ENCODE measurements at places on chromosomes 7 and 10.

GRCh38 chr7:18020138-18020715 is 7.4 kb downstream of the PRPS1L1 start:
- DNase-seq, result no peak

GRCh38 chr7:90886416-90886815 is 290.3 kb downstream of the CDK14 start:
- DNase-seq, result no peak

- no peak for DNase-seq
Measured at GRCh38 chr7:121798453-121798840, 74.5 kb upstream of the PTPRZ1 start.

DNA sequence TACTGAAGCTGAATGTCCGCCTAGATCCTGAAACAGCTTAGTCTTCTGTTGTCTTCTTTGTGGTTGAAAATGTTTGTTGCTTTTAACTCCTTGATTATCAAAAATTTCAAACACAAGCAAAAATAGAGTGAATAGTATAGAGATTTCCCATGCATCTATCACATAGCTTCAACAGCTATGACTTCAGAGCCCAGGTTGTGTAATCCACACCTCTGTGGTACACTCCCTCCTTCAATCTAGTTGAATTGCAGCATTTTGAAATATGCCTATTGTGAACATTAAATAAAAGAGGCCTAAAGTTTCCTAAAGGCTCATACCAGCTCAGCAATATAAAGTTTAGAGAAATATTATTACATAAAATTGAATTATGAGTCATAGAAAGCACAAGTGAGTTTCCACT is 204.7 kb upstream of the HDAC9 start:
- no peak for DNase-seq

DNA sequence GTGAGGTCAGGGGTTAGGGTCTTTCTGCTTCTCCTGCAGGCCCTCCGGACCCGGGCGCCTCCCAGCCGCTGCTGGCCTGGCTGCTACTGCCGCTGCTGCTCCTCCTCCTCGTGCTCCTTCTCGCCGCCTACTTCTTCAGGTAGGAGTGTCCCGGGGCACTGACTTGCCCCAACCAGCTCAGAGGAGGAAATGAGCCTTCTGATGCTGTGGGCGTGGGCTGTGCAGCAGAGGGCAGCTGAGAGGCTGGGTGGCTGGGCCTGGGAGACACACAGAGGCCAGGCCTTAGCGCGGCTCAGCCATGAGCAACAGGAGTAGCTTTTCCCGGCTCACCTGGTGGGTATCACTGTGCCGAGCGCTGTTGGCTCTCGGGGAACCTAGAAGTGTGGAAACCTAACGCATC is 78.9 kb downstream of the MKI67 start:
- peak; percentile 24 for DNase-seq

- DNase-seq, result no peak
Measured at GRCh38 chr7:116494472-116494871, 5.1 kb upstream of the CAV2 start.

GRCh38 chr10:44046605-44047004 is 338.3 kb downstream of the CXCL12 start:
- no peak for DNase-seq

GRCh38 chr7:106858618-106859532 is 6.2 kb upstream of the PIK3CG start:
- DNase-seq, result no peak

DNA sequence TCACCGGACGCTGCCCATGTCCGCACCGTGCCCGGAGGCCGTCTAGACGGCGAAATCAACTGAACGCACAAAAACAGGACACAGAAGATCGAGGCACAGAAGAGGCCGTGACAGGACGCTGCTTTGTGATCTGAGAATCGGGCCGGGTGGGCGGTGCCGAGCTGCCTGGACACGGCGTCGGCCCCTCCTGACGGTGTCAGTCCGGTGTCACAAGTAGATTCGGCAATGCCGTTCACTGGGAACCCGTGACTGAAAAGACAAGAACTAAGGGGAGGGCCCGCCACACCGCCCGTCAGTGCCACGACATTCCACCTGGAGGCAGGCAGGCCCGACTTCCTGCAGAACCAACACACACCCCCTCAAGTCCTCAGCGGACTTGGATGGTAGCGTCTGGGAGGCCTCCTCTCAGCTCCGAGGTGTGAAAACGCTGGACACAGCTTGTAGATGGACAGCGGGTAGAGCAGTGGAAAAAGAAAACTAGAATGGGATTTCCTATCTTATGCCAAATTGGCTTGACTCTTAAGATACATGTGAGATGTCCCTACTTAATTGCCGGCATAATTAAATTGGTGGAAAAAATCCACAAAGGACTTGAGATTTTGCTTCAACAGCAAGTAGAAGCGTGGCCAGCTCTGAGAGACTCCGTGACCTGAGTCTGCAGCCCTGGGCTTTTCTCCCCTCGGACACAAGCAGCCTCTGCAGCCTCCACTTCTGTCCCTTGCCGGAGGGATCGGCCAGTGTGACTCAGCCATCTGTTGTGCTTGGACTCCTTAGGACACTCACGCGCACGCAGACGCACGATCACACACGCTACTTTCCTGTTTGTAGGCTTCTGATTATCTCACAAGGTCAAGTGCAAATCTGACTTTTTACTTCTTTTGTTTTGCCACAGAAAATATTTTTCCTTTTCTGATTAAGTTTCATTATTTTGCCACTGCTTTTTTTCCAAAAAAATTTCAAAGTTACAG is 269.0 kb downstream of the DIP2C start:
- DNase-seq, result no peak

GRCh38 chr10:12549297-12549696 is 199.9 kb downstream of the CAMK1D start:
- no peak for DNase-seq

- DNase-seq, result no peak
Measured at GRCh38 chr10:22630234-22631174, 83.9 kb downstream of the PIP4K2A start.

- no peak for DNase-seq
Measured at GRCh38 chr10:119826771-119827170, 45.9 kb downstream of the MCMBP start.

- DNase-seq, result no peak
Measured at GRCh38 chr7:157875230-157876179, 538.7 kb downstream of the DNAJB6 start.

DNA sequence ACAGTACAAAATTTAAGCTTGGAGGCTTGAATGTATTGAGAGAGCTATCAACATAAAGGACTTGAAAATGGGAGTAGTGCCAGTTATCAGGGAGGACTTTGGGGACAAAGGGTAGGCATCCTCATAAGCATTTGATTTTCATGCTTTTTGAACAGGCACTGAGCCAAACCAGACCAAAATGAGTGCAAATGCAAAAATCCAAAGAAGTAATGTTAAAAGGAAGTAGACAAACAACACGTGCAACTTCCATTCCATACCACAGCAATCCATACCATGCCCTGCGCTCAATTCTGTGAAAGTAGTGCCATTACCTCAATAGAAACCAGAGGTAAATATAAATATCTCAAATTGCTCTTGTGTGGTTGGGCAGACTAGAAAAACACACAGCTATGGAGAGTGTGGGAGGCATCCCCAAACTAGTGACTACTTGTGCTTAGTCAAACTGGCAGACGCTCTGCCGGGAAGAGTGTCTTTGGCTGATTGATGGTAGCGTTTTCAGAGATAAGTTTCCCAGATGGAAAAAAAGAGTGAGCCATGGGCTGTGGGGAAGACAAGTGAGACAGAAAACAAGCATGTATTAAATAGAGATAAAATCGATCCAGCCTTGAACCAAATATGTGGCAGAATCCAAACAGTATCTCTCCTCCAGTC is 161.5 kb downstream of the CREB5 start:
- DNase-seq, result no peak

DNA sequence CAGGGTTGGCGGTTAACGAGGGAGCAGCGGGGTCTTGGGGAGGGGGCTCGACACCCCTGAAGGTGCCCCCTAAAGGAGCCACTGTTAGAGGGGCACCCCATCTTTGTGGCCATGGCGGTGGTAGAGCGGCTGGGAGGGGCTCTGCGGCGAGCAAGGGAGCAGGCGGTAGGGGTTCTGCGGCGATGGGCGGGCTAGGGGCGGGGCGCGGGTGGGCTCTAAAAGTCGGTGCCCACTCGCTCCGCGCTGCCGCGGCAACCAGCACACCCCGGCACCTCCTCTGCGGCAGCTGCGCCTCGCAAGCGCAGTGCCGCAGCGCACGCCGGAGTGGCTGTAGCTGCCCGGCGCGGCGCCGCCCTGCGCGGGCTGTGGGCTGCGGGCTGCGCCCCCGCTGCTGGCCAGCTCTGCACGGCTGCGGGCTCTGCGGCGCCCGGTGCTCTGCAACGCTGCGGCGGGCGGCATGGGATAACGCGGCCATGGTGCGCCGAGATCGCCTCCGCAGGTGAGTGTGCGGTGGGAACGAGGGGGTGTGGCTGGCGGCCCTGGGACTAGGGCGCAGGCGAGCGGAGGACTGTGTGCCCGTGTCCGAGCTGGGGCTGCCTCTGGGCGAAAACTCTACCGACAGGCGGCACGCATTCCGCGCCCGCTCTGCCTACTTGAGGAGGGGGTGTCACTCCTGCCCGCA is at the start of gene MEST:
MEST (plus strand) TSS at position 245 of the 682 bp plus-strand sequence; CDS start at position 474, 229 bp downstream.
- peak; percentile 52 for DNase-seq

GRCh38 chr10:22620140-22620857 is 94.1 kb downstream of the PIP4K2A start:
- peak; percentile 58 for DNase-seq

DNA sequence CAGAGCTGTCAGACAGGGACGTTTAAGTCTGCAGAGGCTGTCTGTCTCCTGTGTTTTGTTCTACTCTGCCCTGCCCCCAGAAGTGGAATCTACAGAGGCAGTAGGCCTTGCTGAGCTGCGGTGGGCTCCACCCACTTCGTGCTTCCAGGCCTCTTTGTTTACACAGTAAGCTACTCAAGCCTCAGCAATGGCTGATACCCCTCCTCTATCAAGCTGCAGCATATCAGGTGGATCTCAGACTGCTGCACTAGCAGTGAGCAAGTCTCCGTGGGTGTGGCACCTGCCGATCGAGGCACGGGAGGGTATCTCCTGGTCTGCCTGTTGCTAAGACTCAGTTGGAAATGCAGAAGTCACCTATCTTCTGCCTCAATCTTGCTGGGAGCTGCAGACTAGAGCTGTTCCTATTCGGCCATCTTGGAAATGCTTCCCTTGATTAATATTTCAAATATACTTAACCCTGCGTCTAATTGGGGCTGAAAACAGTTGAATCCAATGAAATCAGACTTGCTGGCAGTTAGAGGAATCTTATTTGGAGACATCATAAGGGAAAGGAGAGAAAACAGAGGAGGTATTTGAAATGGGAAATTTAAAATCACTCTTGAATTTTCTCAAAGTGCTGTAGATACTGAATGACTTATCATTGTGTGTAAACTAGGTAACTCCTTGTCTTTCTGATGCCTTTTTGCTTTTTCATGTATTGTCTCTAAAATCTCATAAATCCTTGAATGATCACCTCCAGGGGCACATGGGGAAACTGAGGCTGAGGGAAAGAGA is 13.8 kb upstream of the CYP3A5 start:
- DNase-seq, result no peak

- no peak for DNase-seq
Measured at GRCh38 chr7:80785961-80786536, 132.8 kb downstream of the SEMA3C start.

DNA sequence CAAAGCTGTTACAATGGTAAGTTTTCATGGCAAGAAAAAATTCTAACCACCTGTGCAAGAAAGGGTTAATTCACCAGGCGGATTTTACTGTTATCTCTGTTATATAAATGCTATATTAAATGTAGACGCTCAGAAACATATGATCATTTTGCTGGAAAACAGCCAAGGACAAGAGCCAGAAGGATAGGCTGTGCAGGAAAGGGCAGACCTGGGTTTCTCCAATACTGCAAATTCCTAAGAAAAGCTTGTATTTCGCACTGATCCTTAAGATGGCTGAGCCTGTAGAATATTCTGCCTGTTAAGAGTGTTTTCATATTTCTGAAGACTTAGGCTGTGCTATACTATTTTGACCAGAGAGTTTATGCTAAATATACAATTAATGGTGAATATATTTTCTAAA is 564.1 kb upstream of the KCND2 start:
- no peak for DNase-seq

GRCh38 chr10:114102256-114102655 is 58.6 kb downstream of the ADRB1 start:
- DNase-seq, result no peak

DNA sequence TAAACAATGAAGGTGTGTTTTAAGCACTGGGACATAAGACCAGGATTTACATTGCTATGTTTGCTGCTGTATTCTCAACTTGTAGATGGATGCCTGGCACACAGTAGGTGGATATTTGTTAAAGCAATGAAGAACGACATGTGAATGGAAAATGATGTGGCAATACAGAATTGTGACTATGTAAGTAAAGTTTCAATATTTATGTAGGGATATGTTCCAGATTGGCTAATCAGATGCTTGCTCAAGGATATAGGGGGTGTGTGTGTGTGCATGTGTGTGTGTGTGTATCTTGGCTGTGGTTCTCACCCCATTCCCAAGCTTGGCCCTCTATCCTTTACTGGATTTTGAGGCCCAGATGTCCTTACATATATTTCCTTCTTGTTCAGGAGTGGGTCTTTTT is 42.7 kb upstream of the LAMB1 start:
- no peak for DNase-seq

DNA sequence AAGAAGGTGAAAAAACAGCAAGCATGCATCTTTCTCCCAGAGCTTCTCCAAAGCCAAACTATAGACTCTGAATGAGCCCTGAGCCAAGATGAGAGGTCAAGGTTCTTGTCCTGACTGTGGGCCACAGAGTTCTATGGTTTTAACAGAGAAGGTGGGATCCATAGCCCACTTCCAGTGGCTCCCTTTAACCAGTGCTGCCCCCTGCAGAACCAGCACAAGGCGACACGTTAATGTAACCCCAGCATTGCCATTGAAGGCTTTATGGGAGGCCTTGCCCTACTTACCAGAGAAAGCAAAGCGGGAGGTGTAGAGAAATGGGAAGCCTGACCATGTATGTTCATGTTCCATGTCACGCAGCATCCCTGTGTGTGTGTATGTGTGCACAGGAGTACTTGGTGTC is 243.6 kb downstream of the PRPF18 start:
- DNase-seq, result no peak

GRCh38 chr10:132480356-132480755 is 57.2 kb upstream of the INPP5A start:
- DNase-seq, result no peak

DNA sequence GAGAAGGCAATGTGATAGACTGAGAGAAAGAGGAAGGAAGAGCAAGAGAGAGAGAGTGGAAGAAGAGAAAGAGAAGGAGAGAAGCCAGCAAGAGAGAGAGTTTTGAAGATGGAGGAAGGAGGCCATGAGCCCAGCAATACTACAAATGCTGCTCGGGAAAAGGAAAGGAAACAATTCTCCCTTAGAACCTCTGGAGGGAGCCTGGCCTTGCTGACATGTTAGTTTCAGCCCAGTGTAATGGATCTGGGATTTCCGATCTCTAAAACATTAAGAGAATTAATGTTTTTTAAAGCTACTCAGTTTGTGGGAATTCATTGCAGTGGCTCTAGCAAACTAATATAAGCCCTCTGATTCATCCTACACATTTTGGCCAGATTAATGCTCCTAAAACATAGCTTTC is 206.8 kb upstream of the MTPN start:
- no peak for DNase-seq

DNA sequence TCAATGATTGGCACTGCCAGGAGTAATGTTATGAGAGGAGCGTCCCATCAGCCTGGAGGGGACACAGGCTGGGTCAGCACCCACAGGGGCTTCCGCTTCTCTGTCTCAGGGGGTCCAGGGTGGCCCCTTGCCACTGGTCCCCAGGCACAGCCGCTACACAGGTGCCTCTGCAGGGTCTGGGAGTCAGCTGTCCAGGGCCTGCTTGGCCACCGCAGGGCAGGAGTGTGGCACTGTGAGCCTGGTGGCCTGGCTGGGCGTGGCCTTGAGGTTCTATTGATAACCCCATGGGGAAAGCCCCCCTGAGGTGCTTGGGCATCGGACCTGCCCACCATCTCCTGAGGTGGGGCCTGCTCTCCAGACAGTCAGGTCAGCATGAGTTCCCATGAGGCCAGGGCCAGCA is 136.6 kb downstream of the LHPP start:
- DNase-seq, result no peak

Measured in nucleus accumbens (tissue), 56 donors.